ENCODE measurements at places on chromosomes 6 and 20.

- no peak for DNase-seq
Observed at GRCh38 chr20:9809271-9809670, 29.6 kb downstream of the PAK5 start.

DNA sequence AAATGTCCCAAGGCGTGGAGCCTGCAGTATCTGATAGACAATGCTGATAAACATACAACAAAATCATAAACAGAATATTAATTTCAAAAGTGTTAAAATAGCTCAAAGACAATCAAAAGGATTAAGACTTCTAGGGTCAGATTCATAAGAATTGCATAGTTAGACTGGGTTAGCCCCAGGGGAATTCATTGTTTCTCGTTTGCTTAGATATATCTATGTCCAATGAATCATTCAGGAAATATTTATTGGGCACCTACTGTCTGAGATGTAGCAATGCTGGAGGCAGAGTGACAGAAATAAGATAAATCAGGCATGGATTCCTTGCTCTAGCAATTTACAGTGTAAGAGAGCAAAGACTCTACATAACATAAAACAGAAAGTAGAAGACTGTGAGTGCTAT lies 124.4 kb upstream of the PRL start:
- no peak for DNase-seq

DNA sequence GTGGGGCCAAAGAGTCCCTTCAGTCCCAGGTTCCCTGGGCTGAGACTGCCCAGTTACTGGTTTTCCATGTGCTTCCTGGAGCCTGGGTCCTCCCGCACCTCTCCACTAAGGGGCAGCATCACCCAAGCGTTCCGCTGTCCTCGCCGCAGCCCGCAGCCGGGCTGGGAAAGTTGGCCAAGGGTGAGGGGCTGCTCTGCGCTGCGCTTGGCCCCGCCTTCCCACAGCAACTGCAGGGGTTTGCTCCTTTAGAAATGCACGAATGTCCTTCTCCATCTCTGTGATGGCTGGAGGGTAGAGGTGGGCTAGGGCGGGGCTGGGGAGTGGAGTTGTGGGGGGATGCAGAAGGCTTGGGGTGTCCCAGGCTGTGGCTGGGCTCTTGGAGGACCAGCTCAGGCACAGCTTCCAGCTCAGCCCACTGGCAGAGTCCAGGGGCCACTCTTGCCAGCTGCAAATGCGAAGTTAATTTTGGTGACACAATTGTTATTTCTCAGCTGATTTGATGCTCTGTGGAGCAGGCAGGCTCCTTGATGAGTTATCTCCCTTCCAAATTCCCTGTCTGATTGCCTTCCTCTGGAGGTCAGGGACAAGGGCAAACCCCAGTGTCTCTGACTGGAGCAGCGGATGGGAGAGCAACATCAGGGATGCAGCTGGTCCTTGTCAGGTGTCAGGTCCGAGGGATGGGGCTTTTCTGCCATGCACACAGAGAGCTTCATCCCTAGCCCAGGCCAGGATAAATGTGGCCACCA lies 63.2 kb downstream of the NOL4L start:
- DNase-seq: peak; percentile 91

DNA sequence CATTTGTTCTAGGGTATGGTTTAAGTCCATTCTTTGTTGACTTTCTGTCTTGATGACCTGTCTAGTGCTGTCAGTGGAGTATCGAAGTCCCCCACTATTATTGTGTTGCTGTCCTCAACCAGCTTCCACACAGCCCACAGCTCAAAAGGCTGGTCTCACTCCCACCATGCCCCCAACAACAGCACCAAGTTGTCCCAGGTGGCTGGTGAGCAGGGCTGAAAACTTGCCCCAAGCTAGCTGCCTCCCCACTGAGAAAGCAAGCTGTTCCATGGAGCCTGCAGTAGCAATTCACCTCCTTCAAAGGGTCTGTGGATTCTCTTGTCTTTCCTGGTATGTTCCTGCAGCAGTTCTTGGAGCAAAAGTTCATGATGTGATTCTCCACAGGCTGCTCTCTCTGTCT lies 221.0 kb downstream of the SYNDIG1 start:
- no peak for DNase-seq

DNA sequence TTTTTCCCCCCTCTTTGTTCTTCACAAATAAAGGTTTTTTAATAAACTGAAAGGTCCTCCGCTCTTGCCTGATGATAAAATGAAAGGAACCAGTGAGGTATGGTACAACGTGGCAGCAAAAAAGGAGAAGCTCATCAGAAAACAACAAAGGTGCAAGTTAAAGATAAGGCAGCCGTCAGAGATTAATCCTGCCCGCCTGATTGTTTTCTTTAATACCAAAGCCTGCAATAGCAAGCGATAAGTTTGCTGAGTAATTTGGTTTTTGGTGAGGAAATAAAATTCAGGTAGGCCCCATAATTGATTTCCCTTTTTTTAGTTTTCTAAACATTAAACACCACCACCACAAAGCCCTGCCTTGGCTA lies 177.9 kb downstream of the MBOAT1 start:
- DNase-seq: no peak

DNA sequence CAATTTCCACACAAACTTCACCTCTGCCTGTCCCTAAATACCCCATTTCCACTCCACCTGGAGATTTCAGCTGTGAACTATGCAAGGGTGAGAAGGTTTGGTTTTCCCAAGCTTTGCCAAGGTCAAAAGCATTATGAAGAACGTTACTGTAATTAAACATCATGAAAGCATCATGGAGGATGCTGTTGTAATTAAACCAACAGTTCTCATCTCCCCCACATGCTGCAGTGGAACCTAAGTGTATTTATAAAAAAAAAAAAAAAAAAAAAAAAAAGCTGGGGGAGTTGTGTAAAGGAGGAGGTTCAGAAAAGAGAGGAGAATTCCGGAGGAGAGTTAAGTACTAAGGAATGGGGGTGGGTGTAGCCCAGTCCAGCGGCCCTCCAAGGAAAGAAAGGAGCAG lies 474.9 kb upstream of the JARID2 start:
- DNase-seq: no peak

DNA sequence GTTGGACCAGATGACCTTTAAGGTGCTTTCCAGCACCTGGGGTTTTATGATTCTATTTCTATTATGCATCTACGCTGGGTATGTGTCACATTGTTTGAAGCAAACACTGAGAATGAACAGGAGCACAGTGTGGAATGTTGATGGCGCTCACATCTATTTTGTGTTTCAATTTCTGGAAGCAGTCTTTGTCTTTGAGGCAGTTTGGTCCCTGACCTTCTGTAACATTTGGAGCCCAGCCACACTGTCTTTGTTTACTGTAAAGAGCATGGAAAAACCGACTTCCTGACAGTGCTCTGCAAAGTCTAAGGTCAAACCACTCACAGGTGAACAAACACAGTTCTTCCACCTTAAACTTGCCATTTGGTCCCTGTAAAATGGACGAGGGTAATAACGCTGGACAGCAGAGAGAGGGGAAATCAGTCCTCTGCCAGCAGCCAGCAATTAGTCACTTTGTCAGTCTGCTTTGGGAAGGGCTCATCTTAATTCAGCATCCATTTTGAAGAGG lies 155.5 kb downstream of the PRL start:
- no peak for DNase-seq

DNA sequence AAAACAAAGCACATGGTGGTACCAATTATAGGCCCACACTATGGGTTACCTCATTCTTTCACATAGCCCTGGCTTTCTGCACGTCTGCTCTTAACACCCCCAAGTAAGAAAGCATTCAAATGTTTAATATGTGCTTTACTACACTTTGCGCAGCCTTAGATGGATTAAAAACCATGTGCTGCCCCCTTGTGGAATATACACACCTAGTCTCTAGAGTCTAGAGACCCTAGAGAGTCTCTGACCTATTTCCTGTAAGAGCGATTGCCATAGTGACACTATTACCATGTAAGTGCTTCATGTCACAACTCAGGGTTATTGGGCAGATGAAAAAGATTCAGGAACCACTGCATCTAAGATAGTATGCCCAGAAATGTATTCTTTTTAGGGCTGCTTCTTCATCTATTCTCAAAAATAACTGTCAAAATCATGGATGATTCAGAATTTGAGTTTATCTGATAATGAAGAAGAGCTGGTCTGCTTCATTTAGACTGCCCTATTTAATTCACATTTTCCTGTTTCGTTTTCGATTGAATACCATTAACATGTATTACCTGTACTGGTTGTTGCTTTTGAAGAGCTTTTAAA lies 186.3 kb downstream of the ADGB start:
- DNase-seq: peak; percentile 80

- no peak for DNase-seq
Observed at GRCh38 chr6:108763931-108764579, 84.2 kb upstream of the ARMC2 start.

GRCh38 chr6:159645640-159646039 lies 47.4 kb downstream of the SOD2 start:
- no peak for DNase-seq

DNA sequence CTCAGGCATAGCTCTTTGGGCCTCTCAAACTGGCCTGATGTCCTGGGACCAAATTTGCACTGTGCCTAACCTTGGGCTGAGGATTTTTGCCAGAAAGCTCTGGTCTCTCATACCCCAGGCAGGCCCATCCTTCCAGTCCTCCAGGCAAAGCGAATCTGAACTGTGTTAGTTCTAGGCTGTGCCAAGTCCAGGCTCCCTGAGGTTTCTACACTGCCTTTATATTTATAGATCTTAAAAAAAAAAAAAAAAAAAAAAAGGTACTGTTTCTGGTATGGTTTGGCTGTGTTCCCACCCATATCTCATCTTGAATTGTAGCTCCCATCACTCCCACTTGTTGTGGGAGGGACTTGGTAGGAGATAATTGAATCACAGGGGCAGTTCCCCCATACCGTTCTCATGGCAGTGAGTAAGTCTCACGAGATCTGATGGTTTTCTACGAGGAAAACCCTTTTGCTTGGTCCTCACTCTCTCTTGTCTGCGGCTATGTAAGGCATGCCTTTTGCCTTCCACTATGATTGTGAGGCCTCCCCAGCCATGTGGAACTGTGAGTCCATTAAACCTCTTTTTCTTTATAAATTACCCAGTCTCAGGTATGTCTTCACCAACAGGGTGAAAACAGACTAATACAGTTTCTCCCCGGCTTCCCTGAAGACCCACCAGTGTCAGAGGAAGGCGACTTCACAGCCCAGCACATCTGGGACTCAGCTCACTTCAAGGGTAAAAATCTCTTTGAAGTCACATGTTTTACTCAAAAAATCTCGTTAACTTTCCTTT lies 39.0 kb upstream of the TBXT start:
- no peak for DNase-seq

DNA sequence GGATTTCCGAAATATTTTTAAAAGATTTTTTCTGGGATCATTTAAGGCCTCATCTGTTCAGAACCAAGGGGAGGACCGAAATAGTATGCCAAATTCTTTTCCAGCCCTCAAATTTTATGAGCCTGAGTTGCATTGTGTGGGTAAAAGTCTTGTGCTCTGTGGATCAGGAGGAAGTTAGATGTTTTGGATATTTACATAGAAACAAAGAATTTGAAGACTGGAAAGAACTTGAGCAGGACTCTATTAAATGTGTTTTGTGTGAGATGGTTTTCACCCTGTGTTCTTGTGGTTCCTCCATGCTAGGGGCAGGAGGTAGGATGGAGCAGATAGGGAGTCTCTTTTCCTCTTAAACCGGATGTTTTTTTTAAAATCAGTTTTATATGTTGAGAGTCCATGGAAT lies 329.1 kb downstream of the LAMA2 start:
- no peak for DNase-seq

GRCh38 chr6:69784595-69785377 lies 12.0 kb downstream of the LMBRD1 start:
- DNase-seq: no peak

- DNase-seq: no peak
Observed at GRCh38 chr6:108862479-108863191, 14.4 kb downstream of the ARMC2 start.

DNA sequence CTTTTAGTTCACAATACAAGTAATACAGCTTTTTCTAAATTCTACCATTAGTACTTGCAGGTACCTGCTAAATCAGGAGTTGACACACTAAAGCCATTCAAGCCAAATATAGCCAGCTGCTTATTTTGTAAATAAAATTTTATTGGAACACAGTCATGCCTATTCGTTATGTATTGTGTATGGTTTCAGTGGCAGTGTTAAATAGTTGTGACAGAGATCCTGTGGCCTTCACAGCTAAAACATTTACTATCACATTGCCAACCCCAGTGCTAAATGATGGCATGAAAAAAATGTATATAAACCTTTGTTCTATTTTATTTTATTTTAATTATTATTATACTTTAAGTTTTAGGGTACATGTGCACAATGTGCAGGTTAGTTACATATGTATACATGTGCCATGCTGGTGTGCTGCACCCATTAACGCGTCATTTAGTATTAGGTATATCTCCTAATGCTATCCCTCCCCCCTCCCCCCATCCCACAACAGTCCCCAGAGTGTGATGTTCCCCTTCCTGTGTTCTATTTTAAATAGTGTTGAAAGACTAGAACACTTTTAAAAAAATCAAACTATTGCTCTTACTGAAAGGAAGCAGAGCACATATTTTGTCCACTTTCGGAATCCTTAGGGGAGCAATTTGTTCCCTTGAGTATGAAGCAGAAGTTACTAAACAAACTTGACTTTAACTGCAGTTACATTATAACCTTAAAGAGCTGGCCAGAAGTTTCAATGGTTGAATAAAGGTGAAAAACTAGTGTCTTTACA lies 115.7 kb downstream of the PRIM2 start:
- DNase-seq: no peak

GRCh38 chr6:163836876-163837690 lies 422.6 kb downstream of the QKI start:
- no peak for DNase-seq

GRCh38 chr20:9093218-9093957 lies 24.5 kb downstream of the PLCB4 start:
- DNase-seq: no peak

DNA sequence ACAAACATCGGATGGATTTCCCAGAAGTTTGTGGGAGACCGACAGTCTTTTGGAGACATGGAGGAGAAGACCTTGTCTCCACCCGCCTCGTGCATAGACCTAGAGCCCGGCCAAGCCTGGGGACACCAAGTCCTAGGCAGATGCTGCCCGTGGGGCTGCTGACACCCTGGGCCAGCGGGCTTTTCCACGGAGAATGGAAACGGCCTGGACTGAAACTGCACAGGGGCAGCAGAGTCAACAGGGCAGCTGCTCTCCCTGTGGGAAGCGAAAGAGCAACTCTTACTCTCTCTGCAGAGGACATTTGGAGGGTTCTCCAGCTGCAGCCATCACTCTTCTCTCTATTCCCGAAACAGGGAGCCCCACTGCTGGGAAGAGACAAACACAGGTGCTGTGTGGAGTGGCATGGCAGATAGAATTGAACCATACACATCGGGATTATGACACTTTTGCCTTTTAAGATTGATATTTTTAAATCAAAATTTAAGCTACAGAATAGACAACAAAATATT lies 401.2 kb downstream of the THBS2 start:
- no peak for DNase-seq

DNA sequence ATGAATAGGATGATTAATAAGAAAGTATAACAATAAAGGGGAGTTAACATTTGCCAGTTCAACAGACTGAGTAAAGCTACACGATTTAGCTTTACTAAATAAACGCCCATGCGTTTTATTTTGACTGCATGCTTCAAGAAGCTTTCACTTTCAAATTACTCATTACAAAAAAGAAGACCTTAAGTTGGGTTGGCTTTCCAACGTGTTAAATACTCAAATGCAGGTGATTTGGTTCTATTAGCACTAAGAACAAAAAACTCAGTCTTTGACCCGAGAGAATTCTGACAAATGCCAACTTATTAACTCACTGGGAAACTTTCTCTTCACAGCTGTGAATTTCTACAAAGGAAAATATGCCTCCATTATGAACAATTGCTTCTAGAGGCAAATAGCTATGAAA lies 24.8 kb downstream of the RNF146 start:
- no peak for DNase-seq

GRCh38 chr6:1062786-1063545 lies 248.9 kb upstream of the FOXQ1 start:
- no peak for DNase-seq
